ENCODE measurements at places on chromosomes 4 and X. TPM values are rescaled to one million over a fixed set of nuclear protein-coding genes. Genes with fewer than 3 reads are reported as not detected.

The IL3RA gene
- total RNA-seq = 0.15 TPM

The DACH2 gene
- total RNA-seq = not detected

The PRICKLE3 gene
- 8.0 TPM for total RNA-seq

The ARR3 gene
- not detected for total RNA-seq

The MAP7D3 gene
- total RNA-seq = 24.9 TPM

The ARX gene
- not detected for total RNA-seq

The FAM47A gene
- total RNA-seq = not detected

The HPGD gene
- not detected for total RNA-seq

The DMRTC1B gene
- total RNA-seq = not detected

The CTSO gene
- total RNA-seq = 4.0 TPM

- no peak for DNase-seq
Observed at GRCh38 chr4:143784567-143784966, 84.1 kb upstream of the FREM3 start.

DNA sequence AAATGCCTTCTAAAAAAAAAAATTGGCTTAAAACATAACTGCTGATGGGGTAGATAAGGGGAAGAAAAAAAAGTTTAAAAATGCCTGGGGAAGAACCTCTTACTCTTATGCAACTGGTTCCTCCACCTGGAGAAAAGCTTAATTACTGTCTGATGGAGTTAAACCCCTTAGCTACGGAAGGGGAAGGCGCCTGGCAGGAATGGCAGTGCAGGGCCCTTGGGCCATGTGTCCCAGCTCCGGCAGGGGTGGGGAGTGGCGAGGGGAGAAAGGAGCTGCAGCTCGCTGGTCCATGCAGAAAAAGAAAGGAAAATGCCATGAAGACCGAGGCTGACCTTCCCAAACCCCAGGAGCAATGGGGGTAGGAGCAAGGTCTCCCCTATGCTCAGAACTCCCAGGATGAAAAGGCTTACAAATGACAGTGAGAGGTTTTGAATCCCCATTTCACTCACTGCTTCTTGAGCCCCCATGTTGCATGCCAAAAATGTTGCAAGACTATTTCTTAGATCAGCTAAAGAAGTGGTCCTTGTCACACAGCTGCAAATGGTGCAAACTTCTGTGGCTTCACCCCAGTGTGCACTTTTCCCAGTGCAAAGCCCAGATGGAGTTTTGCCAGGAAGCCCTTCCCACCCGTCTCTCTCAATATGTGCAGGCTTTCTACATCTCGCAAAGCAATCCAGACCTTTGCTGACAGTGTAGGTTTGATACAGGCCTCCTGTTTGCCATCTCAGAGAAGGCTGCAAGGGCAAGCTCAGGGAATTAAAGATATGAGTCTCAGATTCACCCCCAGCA, 204.8 kb upstream of the CT83 start:
- no peak for DNase-seq

- DNase-seq = peak; percentile 18
Observed at GRCh38 chrX:54248309-54248708, 65.3 kb upstream of the FAM120C start.

DNA sequence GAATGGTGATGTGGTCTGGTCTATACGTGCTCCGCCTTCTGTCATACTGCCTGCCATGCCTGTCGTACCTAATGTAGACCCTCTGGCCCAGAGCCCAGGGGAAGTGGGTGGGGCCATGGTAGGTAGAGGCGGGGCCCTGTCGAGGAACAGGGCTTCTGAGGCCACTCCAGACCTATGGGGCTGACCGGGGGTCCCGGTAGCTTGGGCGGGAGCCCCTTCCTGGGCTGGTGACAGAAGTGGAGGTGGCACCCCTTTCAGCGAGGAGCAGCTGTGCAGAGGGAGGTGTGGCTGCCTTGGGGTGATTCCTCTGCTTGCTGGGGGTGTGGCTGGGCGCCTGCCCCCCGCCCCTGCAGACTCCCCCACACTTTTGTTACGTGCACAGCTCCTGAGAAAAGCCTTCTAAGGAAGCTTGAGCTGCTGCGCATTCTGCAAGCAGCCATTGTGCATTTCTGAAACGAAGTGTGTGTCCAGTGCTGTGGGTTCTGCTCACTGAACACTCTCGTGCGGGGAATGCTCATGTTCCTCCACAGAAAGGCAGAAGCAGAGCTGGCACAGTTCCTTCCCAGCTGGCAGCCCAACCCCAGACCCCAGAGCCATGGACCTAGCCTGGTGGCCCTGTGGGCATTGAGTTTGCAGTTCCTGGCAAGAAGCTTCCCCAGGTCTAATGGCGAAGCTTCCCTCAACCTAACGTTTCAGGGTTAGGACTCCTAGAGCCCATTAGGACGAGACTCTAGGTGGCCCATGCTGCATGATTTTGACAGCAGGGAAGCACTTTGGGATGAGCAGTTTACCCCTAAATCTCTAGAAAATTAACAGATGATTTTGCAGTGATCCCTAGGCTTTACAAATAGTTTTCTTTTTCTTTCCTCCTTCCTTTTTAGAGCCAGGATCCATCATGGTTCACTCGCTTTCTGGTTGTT, 72.7 kb upstream of the HGFAC start:
- DNase-seq = no peak

GRCh38 chr4:56603297-56603696, 77.8 kb downstream of the HOPX start:
- no peak for DNase-seq

GRCh38 chrX:153688911-153689590, 1.3 kb downstream of the SLC6A8 start:
- DNase-seq = peak; percentile 2

GRCh38 chr4:113057891-113058290, 8.4 kb downstream of the ANK2 start:
- DNase-seq = peak; percentile 4

GRCh38 chrX:136710325-136710951, 62.5 kb downstream of the CD40LG start:
- no peak for DNase-seq

Measured in HFFc6 (cell line).